ENCODE measurements at places on chromosomes 4 and X. TPM values are rescaled to one million over a fixed set of nuclear protein-coding genes. Genes with fewer than 3 reads are reported as not detected.

DNA sequence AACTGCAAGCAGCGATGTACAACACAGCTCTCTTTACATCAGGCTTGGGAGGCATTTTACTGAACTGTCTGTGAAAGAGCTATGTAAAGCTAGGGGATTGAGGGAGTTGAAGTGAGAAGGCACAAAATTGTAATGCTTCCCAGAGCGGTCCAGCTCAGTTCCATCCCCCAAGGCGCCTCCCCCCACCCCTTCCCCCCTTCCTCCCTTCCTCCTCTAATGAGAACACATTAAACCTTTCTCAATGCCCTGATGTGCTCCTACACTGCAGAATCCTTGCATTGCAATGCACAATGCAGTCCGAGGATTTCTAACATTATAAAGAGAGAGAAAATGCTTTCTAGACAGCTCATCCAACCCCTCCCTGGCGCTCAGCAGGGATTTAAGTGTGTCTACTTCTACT lies 73.9 kb downstream of the CXXC4 start:
- no peaks in the 10 kb centered on the region for H3K4me1 ChIP-seq
- H3K4me3 ChIP-seq, result no peak overlapping the region
- no peak for DNase-seq
- no peaks in the 10 kb centered on the region for H3K36me3 ChIP-seq
- H3K27me3 ChIP-seq, result no peaks in the 10 kb centered on the region

- H3K4me3 ChIP-seq, result no peak overlapping the region
- no peaks in the 10 kb centered on the region for H3K27me3 ChIP-seq
- H3K4me1 ChIP-seq, result no peaks in the 10 kb centered on the region
- H3K36me3 ChIP-seq, result no peaks in the 10 kb centered on the region
- no peak for DNase-seq
- H3K27ac ChIP-seq, result no peak overlapping the region
Measured at GRCh38 chr4:25001509-25001908, 29.2 kb downstream of the LGI2 start.

The SRPX2 gene
- total RNA-seq, result 73.3 TPM

- no peaks in the 10 kb centered on the region for H3K36me3 ChIP-seq
- H3K27me3 ChIP-seq, result no peaks in the 10 kb centered on the region
- no peak overlapping the region for H3K27ac ChIP-seq
- no peaks in the 10 kb centered on the region for H3K4me1 ChIP-seq
Measured at GRCh38 chrX:72478351-72478750, 94.3 kb downstream of the HDAC8 start.

DNA sequence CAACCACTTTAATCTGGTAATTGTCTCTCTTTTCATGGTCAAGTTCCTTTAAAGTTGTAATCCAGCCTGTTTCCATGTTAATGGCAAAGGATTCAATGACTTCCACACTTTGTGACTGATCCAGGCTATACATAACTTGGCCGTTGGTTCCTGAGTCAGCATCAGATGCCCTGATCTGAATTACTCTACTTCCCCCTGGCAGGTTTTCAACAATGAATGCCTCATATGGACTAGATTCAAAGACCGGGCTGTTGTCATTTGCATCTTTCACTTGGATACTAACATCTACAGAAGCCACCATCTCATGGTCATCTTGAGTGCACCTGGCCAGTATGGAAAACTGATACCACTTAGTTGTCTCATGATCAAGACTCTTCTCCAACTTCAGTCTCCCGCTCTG lies 62.6 kb upstream of the MTNR1A start:
- H3K36me3 ChIP-seq, result no peaks in the 10 kb centered on the region
- DNase-seq, result no peak
- no peak overlapping the region for H3K4me3 ChIP-seq
- no peaks in the 10 kb centered on the region for H3K4me1 ChIP-seq

- H3K27me3 ChIP-seq, result no peaks in the 10 kb centered on the region
- H3K4me3 ChIP-seq, result no peak overlapping the region
- no peak for DNase-seq
- H3K36me3 ChIP-seq, result no peaks in the 10 kb centered on the region
Measured at GRCh38 chr4:162891788-162892707, 274.6 kb downstream of the NAF1 start.

The AKAP14 gene
- total RNA-seq, result not detected

The TEX13C gene
- total RNA-seq, result not detected

DNA sequence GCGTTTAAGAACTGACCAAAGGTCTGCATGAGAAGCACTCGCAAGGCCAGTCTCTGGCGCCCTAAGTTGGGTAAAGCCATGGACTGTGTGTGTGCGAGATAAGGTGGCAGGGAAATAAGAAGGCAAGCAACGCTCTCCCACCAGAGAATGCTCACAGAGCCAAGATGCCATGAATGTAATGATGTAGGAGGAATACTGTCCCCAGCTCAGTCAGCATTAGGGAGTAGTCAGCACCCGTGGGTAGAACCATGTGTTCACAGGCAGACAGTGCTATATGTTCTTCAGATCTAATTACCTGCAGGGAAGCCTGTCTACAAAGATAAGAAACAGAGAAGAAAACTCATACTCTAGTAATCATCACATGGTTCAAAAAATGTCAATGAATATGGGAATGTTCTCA lies 68.8 kb downstream of the SEC24D start:
- H3K4me3 ChIP-seq, result no peak overlapping the region
- no peak overlapping the region for H3K27ac ChIP-seq
- DNase-seq, result no peak
- H3K27me3 ChIP-seq, result no peaks in the 10 kb centered on the region
- H3K4me1 ChIP-seq, result peaks cover 63% of the 10 kb centered on the region

- no peaks in the 10 kb centered on the region for H3K4me1 ChIP-seq
- no peak for DNase-seq
- H3K27me3 ChIP-seq, result no peaks in the 10 kb centered on the region
- no peak overlapping the region for H3K27ac ChIP-seq
- no peaks in the 10 kb centered on the region for H3K36me3 ChIP-seq
Measured at GRCh38 chrX:69457756-69458155, 46.4 kb upstream of the NALF2 start.

- H3K4me1 ChIP-seq, result peaks cover 7% of the 10 kb centered on the region
- H3K4me3 ChIP-seq, result no peak overlapping the region
- peak; percentile 86 for DNase-seq
- no peaks in the 10 kb centered on the region for H3K27me3 ChIP-seq
Measured at GRCh38 chr4:72525938-72526337, 43.1 kb downstream of the ADAMTS3 start.

DNA sequence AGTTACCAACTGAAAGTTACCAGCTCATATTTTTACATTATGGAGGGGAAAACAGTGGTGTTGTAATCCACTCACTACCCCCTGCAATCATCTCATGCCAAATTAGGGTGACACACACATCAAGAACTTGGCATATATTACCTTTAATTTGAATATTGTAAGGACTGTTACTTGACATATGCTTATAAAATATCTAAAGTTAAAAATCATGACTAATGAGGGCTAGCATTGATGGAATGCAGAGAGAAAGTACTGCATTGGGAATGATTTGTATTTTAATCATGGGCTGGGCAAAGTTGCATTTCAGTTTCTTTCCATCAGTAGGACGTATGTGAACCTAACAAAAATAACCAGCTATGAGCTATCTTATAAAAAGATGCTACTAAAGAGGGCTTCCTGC lies 517.5 kb upstream of the GRIA3 start:
- H3K4me3 ChIP-seq, result no peak overlapping the region
- no peaks in the 10 kb centered on the region for H3K36me3 ChIP-seq
- H3K4me1 ChIP-seq, result no peaks in the 10 kb centered on the region
- H3K27ac ChIP-seq, result no peak overlapping the region

DNA sequence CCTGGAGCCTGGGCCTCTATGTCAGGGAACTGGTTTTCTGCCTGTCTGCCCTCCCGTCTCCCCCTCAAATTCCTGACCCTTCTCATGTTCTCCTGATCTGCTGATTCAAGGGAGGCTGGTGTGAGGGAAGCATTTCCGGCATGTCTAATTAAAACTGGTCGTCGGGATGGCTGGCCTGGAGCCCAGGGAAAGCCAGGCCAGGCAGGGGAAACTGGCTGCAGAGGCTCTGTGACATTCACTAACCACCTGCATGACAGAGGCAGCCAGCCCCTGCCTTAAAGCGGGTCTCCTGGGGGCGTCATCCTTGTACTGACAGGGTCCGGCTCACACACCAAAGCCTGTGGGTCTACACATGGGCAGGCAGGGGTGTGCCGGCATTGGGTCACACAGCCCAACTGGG lies 35.2 kb downstream of the ABLIM2 start:
- no peak overlapping the region for H3K4me3 ChIP-seq
- no peaks in the 10 kb centered on the region for H3K4me1 ChIP-seq
- no peaks in the 10 kb centered on the region for H3K36me3 ChIP-seq
- no peak for DNase-seq

GRCh38 chr4:40160258-40160657 lies 36.6 kb upstream of the RHOH start:
- DNase-seq, result no peak
- H3K27ac ChIP-seq, result no peak overlapping the region
- no peak overlapping the region for H3K4me3 ChIP-seq
- H3K36me3 ChIP-seq, result no peaks in the 10 kb centered on the region
- no peaks in the 10 kb centered on the region for H3K27me3 ChIP-seq
- no peaks in the 10 kb centered on the region for H3K4me1 ChIP-seq

- no peaks in the 10 kb centered on the region for H3K4me1 ChIP-seq
- no peak overlapping the region for H3K27ac ChIP-seq
- no peaks in the 10 kb centered on the region for H3K36me3 ChIP-seq
- DNase-seq, result no peak
Measured at GRCh38 chrX:23656091-23656490, 11.2 kb upstream of the PRDX4 start.

GRCh38 chr4:48558819-48559218 lies 68.8 kb downstream of the ZAR1 start:
- no peaks in the 10 kb centered on the region for H3K27me3 ChIP-seq
- H3K36me3 ChIP-seq, result no peaks in the 10 kb centered on the region
- no peaks in the 10 kb centered on the region for H3K4me1 ChIP-seq
- no peak for DNase-seq

- DNase-seq, result peak; percentile 37
- no peaks in the 10 kb centered on the region for H3K27me3 ChIP-seq
- H3K4me1 ChIP-seq, result no peaks in the 10 kb centered on the region
- H3K36me3 ChIP-seq, result no peaks in the 10 kb centered on the region
- H3K4me3 ChIP-seq, result no peak overlapping the region
- no peak overlapping the region for H3K27ac ChIP-seq
Measured at GRCh38 chrX:97039363-97040029, 155.8 kb downstream of the RPA4 start.

The SCFD2 gene
- 18.2 TPM for total RNA-seq

DNA sequence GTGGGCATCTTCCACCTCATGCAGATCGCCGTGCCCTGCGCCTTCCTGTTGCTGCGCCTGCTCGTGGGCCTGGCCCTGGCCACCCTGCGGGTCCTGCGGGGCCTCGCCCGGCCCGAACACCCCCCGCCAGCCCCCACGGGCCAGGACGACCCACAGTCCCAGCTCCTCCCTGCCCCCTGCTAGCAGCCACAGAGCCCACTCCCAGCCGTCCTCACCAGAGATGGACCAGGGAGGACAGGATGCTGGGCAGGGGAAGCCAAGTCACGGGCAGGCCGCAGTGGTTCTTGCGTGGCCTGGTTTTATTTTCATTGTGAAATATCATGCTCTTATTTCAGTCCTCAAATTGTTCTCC lies 15.1 kb downstream of the DGKQ start:
- no peaks in the 10 kb centered on the region for H3K27me3 ChIP-seq
- DNase-seq, result no peak
- H3K27ac ChIP-seq, result no peak overlapping the region
- peaks cover 11% of the 10 kb centered on the region for H3K36me3 ChIP-seq

The HMX1 gene
- total RNA-seq, result not detected

DNA sequence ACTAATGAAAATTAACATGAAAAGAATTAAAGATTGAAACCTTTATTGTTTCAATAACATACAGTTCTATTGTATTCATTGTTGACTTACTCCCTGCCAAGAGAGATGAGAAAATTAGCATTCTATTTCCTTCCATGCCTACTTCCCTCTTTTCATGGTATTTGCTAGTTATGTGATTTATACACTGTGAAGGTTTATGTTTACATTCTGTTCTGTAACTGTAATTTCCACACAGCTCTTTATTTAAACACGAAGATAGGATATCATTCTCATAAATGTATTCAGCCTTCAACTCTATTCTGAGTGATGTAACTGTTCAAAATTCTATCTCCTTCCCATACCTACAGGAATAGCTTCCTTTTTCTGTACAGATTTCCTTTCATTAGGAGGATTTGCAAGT lies 6.6 kb downstream of the CCDC110 start:
- H3K4me3 ChIP-seq, result no peak overlapping the region
- no peak for DNase-seq
- H3K27me3 ChIP-seq, result no peaks in the 10 kb centered on the region
- no peaks in the 10 kb centered on the region for H3K4me1 ChIP-seq
- H3K27ac ChIP-seq, result no peak overlapping the region

DNA sequence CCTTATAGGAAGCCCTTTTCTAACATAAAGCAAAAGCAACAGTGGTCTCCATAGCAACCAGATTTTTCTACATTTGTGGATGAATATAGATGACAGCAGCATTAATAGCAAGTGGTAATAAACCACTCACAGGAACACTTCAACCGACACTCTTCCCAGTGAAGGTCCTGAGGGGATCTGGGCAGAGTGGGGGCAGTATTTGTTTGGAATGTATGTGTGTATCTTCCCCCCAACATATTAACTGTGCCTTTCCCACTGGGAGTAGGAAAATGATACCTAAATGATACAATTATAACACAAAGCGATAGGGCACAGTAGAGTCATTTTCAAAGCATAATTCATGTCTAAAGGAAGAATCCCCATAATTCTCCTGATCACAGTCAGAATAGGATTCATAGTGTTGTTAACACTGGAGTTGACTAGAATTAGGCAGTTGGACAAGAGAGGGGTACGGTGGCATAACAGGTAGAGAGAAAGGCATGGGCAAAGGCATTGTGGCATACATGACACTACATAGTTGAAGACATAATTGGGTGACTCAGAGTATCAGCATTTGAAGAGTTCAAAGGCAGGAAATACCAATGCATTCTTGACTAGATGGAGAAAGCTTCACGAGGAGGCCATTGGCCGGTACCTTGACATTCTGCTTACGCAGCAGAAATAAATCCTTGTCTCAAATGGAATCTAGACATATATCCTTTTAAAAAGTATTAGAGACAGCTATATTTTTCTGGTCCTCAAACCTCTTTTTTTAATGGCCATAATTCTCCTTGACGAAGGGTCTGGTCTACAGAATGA lies 15.2 kb downstream of the CAPN6 start:
- no peak overlapping the region for H3K4me3 ChIP-seq
- H3K4me1 ChIP-seq, result no peaks in the 10 kb centered on the region
- H3K27me3 ChIP-seq, result peaks cover 5% of the 10 kb centered on the region
- no peak for DNase-seq
- H3K27ac ChIP-seq, result no peak overlapping the region

DNA sequence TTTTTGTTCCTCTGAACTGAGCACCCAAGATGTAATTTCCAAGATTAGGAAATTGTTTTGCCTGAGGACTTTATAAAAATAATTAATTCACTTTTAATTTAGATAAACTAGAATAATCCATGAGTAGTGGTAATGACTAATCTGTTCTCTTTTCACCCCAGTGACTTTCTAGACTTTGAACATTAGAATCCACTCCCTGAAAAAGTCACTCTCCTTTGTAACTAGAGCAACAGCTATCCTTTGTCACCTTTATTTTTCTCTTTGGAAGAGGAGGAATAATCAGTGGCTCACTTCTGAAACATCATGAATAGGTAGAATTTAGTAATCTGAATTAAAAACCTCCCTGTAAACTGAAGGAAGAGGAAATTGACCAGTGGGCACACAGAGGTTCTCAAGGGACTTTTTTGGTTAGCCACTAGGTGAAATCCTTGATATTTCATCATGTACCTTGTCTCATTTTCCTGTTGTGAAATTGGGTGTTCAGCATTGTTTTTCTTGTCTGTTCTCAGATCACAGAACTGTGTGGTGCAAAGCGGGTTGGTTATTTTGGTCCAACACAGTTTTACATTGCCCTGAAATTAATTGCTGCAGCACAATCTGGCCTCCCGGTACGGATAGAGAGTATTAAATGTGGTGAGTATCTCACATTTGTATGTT lies 59.4 kb downstream of the REPS2 start:
- no peak overlapping the region for H3K4me3 ChIP-seq
- no peaks in the 10 kb centered on the region for H3K4me1 ChIP-seq
- no peaks in the 10 kb centered on the region for H3K36me3 ChIP-seq
- H3K27me3 ChIP-seq, result no peaks in the 10 kb centered on the region
